ENCODE measurements at places on chromosomes 4 and X.

DNA sequence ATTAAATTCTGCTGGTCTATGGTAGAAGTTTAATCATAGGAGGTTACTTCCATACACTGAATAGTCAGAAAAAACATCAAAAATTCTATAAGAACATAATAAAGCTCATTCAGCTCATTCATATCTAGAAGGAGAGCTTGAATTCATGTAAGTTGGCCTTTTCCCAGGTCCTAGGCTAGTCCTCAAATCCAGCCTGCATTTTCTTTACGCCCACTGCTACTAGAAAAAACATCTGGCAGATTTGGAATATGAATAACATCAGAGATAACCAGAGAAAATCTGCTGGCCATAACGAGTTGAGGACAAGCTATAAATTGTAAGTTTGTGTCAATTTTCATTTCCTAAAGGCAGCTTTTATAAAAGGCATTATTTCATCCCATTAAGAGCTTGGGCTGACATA, 95.5 kb downstream of the MXRA5 start:
- DNase-seq, result no peak

GRCh38 chr4:176957353-176958118, 164.8 kb upstream of the VEGFC start:
- DNase-seq, result no peak

GRCh38 chr4:172188248-172188988, 375.2 kb downstream of the GALNTL6 start:
- no peak for DNase-seq

- no peak for DNase-seq
Measured at GRCh38 chr4:108034565-108034964, 44.9 kb downstream of the HADH start.

- no peak for DNase-seq
Measured at GRCh38 chr4:24060932-24061331, 171.1 kb upstream of the PPARGC1A start.

DNA sequence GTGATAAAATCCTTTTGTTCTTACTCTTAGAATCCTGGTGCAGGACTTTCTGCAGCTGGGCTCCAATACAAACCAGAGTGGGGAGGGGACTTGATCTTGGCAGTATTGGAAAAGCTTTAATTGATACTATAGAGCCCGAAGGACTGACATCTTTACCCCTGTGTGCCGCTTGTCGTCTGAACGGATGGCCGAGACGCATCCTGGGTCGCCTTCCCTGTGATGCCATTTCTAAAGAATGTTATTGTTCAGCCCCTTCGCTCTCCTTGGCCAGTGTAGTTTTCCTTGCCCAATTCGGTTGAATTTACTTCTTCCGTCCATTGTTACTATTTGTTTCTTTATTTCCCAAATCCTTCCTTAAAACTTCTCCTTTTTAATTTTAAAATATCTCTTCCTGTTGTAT, 80.9 kb downstream of the CLDN34 start:
- DNase-seq, result no peak

- DNase-seq, result no peak
Measured at GRCh38 chrX:37796805-37797204, 16.9 kb downstream of the CYBB start.
